ENCODE measurements at places on chromosomes 6 and 20.

- ATAC-seq: no peak
Measured at GRCh38 chr6:47672816-47673215, 25.6 kb upstream of the ADGRF4 start.

GRCh38 chr6:16396497-16397319, 158.3 kb downstream of the GMPR start:
- no peak for ATAC-seq

- no peak for ATAC-seq
Measured at GRCh38 chr6:109342506-109342905, 39.8 kb downstream of the CD164 start.

GRCh38 chr6:28368522-28368921, 18.8 kb downstream of the ZKSCAN3 start:
- peak; percentile 94 for ATAC-seq

DNA sequence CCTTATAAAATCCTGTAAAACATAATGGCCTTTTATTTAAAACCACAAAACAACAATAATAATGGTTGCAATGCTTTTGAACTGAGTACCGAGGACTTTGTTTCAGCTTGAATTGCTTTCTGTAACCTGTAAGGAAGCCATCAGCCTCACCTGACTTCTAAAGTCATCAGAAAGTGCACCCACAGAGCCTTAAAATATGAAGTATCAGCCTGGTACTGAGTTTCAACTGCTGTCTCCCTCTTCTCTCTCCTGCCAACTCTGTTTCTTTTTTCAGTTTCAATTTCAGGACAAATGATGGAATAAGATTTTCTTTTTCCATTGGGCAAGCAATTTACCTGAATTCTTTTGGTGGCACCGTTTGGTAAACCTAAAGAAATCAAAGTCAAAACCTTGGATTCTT, 119.4 kb downstream of the PHACTR1 start:
- ATAC-seq: no peak

DNA sequence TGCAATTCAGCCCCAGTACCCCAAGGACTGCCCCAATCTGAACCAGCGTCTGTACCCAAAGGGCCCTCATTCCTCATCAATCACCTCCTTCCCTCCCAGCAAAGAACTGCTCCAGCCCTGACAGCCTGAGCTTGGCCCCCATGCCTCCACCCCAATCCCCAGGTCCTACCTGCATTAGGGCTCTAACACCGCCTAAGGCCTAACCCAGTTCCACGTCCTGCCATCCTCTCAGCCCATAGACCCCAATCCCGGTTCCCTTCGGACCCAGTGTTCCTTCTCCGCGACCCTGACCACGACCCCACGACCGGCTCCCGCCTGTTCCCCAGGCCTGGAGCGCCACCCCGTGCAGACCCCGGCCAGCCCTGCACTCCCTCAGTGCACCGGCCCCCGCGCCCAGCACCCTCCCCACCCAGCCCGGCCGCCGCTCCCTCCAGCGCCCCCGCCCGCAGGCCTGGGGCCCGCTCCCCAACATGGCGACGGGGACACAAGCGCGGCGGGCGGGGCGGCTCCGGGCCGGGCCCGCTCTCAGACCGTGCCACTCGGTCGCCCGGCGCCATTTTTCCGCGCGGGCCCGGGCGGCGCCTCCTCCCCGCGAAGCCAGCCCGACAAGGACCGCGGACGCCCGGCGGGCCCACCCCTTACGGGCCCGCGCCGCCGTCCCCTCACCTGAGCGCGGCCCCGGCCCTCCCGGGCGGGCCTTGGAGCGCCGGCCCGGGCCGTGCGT, 483 bp downstream of the NCOA6 start:
- ATAC-seq: peak; percentile 93

DNA sequence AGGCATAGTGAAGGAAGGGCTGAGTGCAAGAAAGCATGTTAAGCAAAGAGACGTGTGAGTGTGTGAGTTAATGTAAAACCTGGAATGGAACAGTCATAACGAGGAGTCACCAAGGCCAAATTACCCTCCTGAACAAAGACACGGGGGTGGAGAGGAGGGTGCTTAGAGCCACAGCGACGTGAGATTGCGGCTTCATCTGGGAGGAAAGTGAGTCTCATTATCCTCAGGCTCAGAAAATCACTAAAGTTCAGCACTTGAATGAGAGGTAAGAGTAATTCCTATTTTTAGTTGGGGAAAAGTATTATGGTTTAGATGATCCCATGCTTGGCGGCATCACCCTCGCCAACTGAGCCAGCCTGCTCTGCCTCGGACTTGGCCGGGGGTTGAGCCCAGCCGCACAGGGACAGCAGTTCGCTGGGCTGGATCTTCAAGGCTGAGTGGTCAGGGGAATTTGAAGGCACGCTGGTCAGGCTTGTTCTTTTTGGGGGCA, 136.6 kb downstream of the DTNBP1 start:
- peak; percentile 71 for ATAC-seq

DNA sequence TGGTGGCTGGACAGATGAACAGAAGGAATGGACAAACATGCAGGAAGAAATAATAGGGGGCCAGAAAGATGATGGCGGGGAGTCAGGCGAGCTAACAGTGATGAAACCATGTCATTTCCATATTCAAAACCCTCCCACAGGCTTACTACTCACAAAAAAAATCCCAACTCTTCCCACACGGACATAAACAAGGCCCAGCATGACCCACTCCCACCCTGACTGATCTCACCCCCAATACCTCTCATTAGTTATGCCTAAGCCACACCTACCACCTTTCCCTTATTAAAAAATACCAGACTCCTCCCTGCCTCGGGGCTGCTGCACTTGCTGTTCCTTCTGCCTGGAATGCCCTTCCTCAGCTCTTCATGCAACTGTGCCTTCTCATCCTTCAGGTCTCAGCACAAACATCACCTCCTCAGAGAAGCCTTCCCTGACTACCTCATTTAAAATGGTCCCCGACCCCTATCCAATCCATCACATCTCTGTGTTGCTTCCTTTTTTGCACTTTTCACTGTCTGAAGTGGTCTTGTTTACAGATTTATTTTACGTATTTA, 145.8 kb downstream of the PREX1 start:
- no peak for ATAC-seq
